ENCODE measurements at places on chromosomes 2 and 18.

GRCh38 chr18:22933966-22934423 lies 867 bp downstream of the RBBP8 start:
- no peak for DNase-seq

GRCh38 chr18:70068981-70069380 lies 121.3 kb upstream of the CD226 start:
- no peak for DNase-seq

GRCh38 chr2:80328159-80328571 lies 23.6 kb upstream of the LRRTM1 start:
- DNase-seq = no peak

- no peak for DNase-seq
Observed at GRCh38 chr18:52409727-52410126, 69.7 kb downstream of the DCC start.

DNA sequence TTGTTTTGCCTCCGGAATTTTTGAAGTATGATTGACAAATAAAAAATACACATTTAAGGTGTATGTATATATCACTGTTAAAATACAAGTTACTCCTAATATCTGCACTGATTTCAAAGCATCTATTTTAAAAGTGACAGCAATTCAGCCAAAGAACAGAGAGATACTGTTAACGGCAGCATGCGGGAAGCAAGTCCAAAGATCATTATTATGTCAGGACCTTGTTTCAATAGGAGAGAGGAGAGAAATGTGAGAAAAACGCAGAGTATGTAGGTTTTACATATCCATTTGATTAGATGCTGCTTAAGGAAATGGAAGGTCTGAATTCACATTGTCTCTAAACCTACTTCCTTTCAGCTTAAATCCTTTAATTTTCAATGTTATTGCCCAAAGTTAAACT lies 545.5 kb upstream of the SLC8A1 start:
- DNase-seq = no peak

GRCh38 chr2:69203166-69203985 lies 183.7 kb downstream of the GFPT1 start:
- DNase-seq = no peak

- no peak for DNase-seq
Observed at GRCh38 chr2:182807319-182807718, 59.1 kb downstream of the FRZB start.

DNA sequence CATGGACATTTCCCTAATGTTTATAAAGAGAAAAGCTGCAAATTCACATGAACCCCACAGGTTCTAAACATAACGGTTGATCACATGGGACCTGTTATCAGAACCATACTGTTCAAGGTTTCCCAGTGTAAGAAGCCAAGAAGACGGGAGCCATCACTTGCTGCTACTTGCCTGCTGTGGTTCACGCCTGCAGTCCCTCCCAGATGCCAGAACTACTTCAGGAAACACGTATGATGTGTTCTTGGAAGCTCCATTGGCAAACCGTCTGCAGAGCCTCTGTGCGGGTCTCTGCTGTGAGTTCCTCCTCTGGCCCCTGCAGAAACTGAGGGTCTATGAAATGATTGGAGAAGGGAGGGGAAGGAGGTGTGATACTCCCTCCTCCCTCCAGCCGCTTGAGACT lies 75.2 kb downstream of the CABLES1 start:
- no peak for DNase-seq

- DNase-seq = no peak
Observed at GRCh38 chr18:48265328-48265727, 143.9 kb downstream of the ZBTB7C start.

- no peak for DNase-seq
Observed at GRCh38 chr18:31162825-31163435, at the start of gene DSC1. DSC1 (minus strand) TSS chr18:31162856; CDS start chr18:31162594, 262 bp downstream.

DNA sequence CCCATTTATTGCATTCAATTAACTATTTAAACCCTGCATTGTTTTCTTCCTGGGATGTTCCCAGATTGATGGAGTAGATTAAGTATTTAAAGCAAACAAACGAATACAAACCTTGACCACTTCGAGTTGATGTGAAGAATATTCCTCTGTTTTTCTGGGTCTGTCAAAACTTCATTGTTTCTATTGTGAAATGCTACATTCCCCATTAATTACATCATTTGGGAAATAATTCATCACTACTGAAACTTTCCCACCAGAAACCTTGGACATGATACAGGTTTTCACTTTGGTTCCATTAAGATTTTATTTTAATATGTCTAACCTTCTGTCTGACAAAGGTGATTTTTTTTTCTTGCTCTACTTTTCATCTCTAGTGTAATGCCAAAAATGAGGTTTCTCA lies 365.1 kb upstream of the ETAA1 start:
- no peak for DNase-seq

- no peak for DNase-seq
Observed at GRCh38 chr18:55355223-55355622, 232.8 kb downstream of the TCF4 start.

DNA sequence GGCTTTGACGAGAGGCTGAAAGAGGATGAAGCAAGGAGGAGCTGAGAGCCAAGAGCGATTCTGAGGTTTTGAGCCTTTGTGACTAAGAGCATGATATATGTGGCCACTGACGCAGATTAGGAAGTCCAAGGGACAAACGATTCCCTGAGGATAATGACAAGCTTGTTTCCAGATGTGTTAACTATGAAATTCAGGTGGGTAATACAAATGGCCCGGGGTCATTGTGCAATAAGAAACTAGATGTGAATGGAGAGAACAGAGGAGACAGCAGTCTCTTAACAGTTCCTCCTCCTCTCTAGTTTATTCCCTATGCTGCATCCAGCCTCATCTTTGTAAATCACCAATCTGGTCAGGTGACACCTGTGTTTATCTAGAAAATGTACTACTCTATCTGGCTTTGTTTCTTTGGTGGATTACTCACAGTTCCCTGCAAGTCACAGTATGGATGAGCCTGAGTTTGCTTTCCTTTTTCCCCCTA lies 84.2 kb downstream of the SOCS6 start:
- DNase-seq = peak; percentile 43

- DNase-seq = no peak
Observed at GRCh38 chr2:120531863-120532600, 186.1 kb downstream of the INHBB start.

- no peak for DNase-seq
Observed at GRCh38 chr2:190477661-190478454, 56.7 kb downstream of the NEMP2 start.

- no peak for DNase-seq
Observed at GRCh38 chr18:72155327-72155726, 388.8 kb downstream of the CBLN2 start.

- DNase-seq = no peak
Observed at GRCh38 chr2:231917280-231918066, 8.7 kb downstream of the NPPC start.

DNA sequence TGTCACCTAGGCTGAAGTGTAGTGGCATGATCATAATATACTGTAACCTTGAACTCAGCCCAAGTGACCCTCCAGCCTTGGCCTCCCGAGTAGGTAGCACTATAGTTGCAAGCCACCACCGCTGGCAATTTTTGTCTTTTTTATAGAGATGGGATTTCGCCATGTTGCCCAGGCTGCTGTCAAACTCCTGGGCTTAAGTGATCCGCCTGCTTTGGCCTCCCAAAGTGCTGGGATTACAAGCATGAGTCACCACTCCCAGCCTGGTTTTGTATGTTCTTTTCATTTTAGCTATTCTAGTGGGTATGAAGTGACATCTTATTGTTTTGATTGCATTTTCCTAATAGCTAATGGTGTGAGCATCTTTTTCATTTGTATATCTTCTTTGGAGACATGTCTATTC lies 11.3 kb upstream of the EXOC6B start:
- DNase-seq = no peak

- DNase-seq = no peak
Observed at GRCh38 chr18:23706971-23707640, 17.9 kb downstream of the LAMA3 start.

Data from AG08396 (cell line).